ENCODE measurements at places on chromosomes 4 and X. TPM values are rescaled to one million over a fixed set of nuclear protein-coding genes. Genes with fewer than 3 reads are reported as not detected.

Gene PARM1
- polyA plus RNA-seq: 24.3 TPM

Gene EFHC2
- 13.2 TPM for polyA plus RNA-seq

Gene CFAP47
- not detected for polyA plus RNA-seq

Gene HSD17B13
- 0.10 TPM for polyA plus RNA-seq

All from heart right ventricle (tissue), 16 donors.